ENCODE measurements at places on chromosomes 4 and X.

- DNase-seq: no peak
These were observed 43.8 kb upstream of the CPLX1 start for GRCh38 chr4:869776-870175.

DNA sequence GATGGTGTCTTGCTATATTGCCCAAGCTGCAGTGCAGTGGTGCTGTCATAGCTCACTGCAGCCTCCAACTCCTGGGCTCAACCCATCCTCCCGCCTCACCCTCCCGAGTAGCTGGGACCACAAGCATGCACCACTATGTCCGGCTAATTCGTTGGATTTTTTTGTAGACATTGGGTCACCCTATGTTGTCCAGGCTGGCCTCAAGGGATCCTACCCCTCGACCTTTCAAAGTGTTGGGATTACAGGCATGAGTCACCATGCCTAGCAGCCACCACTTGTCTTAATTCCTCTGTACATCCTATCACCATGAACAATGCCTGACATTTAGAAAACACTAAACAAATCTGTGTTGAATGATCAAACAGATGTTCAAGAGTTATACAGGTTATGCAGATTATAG is 76.7 kb downstream of the NLGN4X start:
- no peak for DNase-seq

DNA sequence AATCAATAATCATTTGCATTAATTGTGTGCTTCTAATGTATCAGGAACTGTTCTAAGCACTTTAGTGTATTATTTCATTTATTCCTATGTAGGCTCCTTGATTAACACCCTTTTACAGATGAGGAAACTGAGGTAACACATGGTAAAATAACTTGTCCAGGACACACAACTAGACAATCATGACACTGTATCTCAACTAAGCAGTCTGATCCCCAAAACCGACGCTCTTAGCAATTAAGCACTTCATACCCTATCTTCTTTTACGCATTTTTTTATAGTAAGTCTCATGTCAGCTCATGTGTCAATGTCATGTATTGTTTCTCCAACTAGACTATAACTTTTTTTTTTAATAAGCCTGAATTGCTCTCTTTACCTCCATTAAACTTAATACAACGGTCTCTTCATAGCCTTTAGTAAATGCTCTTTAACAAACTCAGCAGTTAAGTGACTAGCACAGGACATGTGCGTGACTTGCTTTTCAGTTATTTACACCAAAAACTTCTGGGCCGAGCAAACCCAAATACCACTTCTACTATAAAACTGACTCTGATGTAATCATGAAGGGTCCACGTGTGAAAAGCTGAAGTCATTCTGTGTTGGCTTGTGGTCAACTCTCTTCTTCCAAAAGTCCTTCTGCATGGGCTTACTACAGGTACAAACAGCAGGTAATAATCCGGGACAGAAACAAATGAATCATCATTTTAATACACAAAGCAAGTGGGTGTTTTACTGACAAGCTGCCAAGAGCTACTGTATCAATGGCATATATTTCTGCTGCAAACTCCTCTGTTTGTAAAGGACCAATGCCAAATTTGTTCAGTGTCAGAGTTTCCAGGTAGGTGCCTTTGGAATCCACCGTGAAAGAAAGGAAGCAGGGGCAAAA is 7.9 kb upstream of the AMBN start:
- DNase-seq: no peak

DNA sequence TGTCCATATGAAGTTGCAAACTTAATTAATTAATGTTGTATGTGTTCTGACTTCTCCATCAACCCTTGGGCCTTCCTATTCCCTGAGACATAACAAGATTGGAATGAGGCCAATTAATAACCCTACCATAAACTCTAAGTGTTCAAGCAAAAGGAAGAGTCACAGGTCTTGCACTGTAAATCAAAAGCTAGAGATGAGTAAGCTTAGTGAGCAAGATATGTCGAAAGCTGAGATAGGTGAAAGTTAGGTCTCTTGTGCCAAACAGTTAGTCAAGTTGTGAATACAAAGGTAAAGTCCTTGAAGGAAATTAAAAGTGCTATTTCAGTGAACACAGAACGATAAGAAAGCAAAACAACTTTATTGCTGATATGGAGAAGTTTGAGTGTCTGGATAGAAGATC is 58.2 kb upstream of the GPRIN3 start:
- DNase-seq: no peak

- DNase-seq: no peak
These were observed 39.3 kb upstream of the CCNG2 start for GRCh38 chr4:77117721-77118120.

DNA sequence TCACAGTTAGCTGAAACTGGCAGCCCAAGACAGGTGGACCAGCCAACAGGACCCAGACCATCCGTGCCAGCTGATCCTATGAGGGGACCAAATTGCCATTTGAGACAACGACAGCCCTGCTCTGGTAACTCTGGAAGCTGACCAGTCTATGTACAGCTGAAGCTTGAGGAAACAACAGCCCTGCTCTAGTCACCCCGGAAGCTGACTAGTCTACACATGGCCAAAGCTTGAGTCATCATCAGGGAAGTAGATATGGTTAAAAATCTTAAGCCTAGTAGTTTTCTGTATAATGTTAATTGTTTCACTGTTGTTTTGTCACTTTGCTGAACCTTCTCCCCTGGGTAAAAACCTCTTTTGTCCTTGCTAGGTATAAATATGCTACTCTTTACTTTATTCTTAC is 905.4 kb upstream of the NDST4 start:
- DNase-seq: no peak

DNA sequence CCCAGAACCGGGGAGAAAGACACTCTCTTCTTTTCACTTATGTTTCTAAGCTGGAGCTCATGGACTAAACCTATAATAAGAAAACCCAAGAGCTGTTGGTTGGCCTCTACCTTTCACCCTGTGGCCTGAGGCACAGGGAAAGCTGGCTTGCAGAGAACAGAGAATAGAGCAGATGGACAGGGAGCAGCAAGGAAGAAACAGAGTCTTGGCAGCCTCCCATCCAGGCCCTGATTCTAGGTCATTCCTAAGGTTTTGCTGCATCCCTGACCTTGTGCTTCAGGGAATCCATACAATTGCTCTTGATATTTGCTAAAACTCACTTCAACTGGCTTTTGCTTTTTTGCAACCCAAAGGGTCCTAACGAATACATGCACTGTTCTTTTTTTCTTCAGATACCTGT is 87.8 kb downstream of the SMIM20 start:
- DNase-seq: no peak

- DNase-seq: no peak
These were observed 177.1 kb upstream of the LCORL start for GRCh38 chr4:18198653-18199052.

DNA sequence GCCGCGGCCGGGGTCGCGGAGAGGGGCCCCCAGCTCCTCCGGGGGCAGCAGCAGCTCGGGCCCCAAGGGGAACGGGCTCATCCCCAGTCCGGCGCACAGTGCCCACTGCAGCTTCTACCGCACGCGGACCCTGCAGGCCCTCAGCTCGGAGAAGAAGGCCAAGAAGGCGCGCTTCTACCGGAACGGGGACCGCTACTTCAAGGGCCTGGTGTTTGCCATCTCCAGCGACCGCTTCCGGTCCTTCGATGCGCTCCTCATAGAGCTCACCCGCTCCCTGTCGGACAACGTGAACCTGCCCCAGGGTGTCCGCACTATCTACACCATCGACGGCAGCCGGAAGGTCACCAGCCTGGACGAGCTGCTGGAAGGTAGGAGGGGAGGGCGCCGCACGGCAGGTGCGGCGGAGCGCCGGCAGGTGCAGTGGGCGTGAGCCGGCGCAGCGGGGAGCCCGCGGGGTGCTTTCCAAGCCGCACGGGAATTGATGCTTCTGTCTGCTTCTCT is 886 bp downstream of the DCLK2 start:
- DNase-seq: no peak

- no peak for DNase-seq
These were observed 88.6 kb downstream of the TSPAN7 start for GRCh38 chrX:38649674-38650647.

DNA sequence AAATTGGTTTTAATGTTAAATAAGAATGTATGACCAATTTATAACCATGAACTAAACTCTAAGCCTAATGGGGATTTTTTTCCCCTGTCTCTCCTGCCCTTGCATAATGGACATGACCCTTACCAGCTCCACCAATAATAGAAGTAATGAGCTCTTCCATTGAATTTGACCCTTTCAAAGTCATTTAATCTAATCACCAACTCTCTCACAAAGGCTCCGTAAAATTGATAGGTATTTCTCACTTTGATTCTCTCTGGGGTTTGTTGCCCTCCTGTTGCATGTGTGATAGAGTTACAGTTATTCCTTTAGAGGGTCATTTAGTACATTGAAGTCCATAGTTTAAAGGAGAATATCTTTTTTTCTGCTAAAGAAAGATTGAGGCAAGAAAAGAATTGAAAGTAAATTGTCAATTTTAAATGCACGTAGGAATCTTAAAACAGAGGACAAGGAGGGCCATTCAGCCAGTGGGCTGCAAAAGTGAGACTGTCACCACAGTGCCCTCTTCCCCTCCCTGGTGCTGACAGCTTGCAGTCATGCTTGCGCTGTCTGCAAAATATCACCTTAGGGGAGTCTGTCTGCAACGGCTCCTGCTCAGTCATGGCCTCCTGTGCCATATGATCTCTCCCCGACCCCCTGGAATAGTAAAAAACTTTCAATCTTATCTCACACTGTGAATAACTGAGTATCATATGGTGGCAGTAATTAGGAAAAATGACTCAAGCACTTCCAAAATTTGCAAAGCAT is 307.5 kb upstream of the GNPDA2 start:
- DNase-seq: no peak

- no peak for DNase-seq
These were observed 12.0 kb downstream of the PDLIM5 start for GRCh38 chr4:94463771-94464170.

DNA sequence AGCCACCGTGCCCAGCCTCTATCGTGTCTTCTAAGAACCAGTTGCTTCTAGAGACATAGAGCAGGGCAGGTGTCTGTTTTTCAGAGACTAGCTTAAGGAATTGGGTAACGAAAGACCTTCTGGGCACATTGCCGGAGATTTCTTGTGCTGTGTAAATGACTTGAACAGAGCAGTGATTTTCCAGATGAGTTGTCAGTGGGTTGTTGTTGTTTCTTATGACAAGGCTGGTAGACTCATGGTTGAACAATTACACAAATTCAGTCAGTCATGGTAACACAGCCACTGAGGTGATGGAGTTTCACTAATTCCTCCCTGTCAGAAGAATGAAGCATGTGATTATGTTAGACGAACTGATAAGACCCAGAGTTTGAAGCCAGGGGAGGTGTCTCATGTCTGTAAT is 20.5 kb upstream of the DDX3X start:
- no peak for DNase-seq

- no peak for DNase-seq
These were observed 51.2 kb downstream of the ENPEP start for GRCh38 chr4:110527156-110527555.

- no peak for DNase-seq
These were observed 30.6 kb downstream of the HOPX start for GRCh38 chr4:56650262-56651055.

DNA sequence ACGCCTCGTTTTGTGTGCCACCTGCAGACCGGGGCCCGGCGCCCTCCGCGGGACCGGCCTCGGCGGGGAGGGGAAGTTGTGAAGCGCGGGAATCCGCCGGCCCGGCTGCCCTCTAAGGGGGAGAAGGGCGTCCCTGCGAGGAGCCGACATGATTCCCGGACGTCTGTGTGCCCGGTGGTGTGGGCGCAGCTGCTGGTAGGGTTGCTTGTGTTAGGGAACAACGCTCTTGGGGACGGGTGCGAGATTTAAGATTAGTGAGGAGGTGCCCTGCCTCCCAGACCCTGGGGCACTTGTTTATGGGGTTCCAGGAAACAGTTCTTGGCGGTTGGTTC is 627 bp downstream of the CDKN2AIP start:
- DNase-seq: peak; percentile 83

- DNase-seq: no peak
These were observed 3.6 kb upstream of the SLC9A6 start for GRCh38 chrX:135981668-135982067.

DNA sequence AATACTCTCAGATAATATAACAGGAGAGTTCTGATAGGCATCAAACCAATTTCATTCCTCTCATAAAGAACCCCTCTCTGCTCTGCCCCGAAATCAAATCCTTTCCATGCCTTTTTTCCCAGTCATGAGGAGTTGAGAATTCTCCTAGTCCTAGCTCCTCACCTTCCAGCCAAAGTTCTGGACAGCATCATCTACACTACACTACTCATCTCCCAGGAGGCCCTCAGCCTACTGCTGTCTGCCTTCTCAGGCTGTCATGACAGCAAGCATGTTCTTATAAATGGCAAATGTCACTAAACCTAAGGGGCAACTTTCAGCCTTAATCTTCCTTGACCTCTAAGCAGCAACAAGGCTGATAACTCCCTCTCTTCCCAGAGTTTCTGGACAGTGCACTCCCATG is 26.6 kb downstream of the MAPK10 start:
- no peak for DNase-seq

DNA sequence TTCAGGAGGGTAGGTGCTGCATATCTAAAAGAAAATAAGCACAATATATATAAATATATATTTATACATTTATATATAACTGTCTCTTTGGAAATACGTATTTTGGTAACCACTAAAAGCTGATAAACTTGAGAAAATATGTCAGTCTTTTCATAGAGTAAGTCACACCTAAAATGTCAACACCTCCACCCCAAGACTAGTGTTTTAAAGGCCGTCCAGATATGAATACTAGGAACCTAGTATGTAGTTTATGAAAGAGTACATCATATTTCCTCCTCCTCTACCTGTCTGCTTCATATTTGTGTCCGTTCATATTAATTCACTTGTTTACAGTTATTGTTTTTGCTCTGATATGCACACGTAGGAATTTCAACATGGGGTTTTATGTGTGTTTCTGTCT is 45.2 kb downstream of the MTMR8 start:
- DNase-seq: no peak

DNA sequence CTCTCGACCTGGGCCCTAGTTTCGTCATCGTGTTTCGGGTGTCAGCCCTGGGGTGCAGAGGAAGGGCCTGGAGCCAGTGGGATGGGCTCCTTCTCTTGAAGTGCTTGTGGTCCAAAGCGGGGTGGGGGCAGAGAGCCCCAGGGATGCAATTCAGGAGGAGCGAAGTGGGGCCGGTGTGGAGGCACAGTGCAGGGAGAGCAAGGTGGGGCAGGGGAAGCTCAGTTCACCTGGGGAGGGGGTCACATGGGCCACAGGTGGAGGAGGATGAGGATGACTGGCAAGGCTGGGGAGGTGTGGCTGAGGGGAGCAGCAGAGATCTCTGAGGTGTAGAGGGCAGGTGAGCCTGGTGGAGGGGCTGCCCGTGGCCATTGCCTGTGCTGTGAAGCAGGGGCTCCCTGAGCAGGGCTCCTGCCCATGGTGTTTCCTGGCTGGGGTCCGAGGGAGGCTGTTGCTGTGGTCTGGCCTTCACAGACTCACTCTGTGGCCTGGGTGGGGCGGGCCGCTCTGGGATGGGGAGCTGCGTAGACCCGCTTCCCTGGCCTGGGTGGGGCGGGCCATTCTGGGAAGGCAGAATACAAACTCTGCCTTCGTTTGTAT is 6.9 kb downstream of the SORCS2 start:
- peak; percentile 72 for DNase-seq

DNA sequence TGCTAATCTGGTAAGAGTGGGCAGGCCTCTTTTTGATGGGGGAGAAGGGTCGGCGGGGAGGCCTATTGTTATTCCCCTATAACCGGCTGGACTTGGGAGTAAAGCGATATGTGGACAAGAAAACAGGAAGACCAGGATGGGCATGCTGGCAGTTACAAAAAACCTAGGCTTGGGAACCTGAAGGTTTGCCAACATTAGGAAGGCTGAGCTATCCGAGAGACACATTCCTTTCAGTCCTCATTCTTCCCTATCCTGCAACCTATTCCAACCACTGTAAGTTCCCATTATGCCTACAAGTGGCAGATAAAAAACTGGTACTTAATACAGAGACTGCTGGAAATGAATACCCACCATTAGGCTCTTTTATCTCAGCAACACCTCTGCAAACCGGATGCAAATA is 32.4 kb upstream of the CT47C1 start:
- DNase-seq: no peak

Measured in suprapubic skin (tissue), 4 donors.